ENCODE measurements at places on chromosomes 3 and 15.

- DNase-seq: no peak
Measured at GRCh38 chr3:126179825-126180476, 435 bp downstream of the ALDH1L1 start.

DNA sequence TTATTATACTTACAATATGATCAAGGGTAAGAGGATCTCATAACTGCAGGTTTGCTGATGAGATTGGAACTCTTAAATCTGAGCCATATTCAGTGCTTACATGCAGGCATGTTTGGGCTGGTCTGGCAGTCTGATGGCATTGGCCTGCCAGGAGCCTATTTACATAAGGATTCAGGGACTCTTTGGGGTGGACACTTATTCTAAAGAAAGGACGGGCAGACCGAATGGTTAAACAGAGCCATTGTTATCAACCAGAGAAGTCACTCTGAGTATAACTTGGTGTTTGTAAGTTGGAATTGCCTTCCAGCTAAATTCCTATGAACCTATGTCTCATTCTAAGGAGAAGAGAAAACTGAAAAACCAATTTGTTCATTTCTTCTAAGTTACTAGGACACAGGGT lies 932.8 kb downstream of the IGSF11 start:
- DNase-seq: no peak

DNA sequence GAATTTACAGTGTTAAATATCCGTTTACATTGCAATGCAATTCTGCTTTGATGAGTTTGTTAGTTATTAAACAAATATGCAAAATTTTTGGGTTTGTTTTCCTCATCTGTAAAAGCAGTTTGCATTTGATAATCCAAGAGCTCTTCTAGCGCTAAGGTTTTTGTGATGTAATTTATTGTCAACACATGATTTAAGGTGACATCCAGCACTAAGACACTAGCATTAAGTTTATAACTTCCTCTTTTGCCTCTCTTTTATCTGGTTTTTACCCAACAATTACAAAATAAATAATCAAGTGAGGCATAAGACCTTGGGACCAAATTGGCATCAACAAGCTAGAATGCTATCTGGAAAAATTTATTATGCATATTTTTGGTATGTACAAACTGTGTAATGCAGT lies 969 bp upstream of the DNAJC19 start:
- DNase-seq: no peak

GRCh38 chr3:7854266-7854665 lies 647.4 kb upstream of the LMCD1 start:
- DNase-seq: no peak

- no peak for DNase-seq
Measured at GRCh38 chr3:107523289-107523538, 452 bp downstream of the BBX start.

GRCh38 chr15:26624128-26624527 lies 148.7 kb downstream of the GABRB3 start:
- DNase-seq: no peak

GRCh38 chr3:23071296-23071695 lies 131.8 kb upstream of the UBE2E2 start:
- no peak for DNase-seq

DNA sequence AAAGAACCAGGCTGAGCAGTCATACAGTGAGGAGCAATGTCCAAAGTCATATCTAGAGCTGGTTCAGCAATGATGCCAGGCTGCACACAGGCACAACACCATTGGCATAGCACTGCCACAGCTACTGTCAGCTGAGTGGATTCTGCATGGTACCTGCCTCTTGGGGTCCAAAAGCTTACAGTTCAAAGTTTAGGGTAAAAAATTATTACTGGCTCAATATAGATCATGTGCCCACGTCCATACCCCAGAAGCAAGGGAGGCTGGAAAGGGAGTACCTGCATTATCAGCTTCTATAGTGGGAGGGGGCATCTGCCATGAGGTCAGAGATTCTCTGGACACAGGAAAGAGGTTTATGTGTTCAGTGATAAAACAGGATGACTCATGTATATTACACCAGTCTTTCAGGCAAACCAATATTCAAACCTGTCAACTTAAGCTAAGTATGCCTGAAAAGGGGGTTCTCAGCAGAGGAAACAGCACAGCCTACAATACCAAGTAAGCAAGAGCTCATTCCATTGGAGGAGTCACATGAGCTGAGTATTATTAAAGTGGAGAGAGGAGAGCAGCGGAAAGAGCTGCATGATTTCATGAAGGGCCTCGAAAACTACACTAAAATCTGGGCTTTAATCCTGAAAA lies 99.0 kb downstream of the ANO10 start:
- DNase-seq: no peak

- DNase-seq: no peak
Measured at GRCh38 chr3:172511783-172512762, 11.2 kb downstream of the TNFSF10 start.

GRCh38 chr3:99934975-99935797 lies 117.5 kb downstream of the CMSS1 start:
- DNase-seq: no peak

- no peak for DNase-seq
Measured at GRCh38 chr3:41900265-41900664, 61.6 kb downstream of the ULK4 start.

DNA sequence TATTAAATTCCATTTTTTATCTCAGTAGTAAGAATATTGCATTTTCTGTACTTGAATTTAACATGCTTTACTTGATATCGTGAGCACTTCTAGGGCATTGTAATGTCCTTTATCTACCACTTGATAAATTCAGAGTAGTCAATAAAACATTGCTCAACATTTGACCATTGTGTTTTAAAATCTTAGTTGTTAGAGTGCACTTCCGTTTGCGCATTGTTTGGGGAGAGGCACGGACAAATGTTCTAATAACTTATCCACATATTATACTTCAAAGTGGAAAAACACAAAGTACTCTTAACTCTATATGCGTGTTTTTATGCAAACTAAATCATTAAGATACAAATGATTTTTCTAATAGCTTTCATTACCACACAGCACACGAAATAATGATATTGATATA lies 419 bp downstream of the FAM227B start:
- DNase-seq: no peak

DNA sequence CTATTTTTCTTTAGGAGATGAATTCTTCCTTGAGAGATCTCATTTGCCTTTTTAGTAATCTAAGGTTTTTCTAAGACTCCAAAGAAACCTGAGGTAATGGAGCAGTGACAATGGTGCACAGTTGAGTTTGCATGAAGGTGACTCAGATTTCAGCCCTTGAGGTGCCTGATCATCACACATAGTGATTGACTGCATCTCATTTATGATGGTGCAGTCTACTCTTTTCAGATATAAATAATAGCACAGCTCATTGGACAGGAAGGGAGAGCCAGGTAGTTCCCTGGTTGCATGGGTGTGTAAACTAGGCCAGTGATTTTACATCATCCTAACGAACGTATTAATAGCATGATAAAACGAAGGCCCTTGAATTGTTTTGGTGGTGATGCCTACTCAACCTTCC lies 86.1 kb upstream of the SAMMSON start:
- DNase-seq: no peak

GRCh38 chr3:117936159-117936558 lies 1098.5 kb downstream of the IGSF11 start:
- no peak for DNase-seq

GRCh38 chr3:134642445-134643149 lies 8.2 kb downstream of the KY start:
- DNase-seq: no peak

GRCh38 chr15:79644091-79644490 lies 212.0 kb downstream of the MINAR1 start:
- DNase-seq: no peak

GRCh38 chr15:80673561-80674244 lies 21.4 kb upstream of the ABHD17C start:
- DNase-seq: no peak

DNA sequence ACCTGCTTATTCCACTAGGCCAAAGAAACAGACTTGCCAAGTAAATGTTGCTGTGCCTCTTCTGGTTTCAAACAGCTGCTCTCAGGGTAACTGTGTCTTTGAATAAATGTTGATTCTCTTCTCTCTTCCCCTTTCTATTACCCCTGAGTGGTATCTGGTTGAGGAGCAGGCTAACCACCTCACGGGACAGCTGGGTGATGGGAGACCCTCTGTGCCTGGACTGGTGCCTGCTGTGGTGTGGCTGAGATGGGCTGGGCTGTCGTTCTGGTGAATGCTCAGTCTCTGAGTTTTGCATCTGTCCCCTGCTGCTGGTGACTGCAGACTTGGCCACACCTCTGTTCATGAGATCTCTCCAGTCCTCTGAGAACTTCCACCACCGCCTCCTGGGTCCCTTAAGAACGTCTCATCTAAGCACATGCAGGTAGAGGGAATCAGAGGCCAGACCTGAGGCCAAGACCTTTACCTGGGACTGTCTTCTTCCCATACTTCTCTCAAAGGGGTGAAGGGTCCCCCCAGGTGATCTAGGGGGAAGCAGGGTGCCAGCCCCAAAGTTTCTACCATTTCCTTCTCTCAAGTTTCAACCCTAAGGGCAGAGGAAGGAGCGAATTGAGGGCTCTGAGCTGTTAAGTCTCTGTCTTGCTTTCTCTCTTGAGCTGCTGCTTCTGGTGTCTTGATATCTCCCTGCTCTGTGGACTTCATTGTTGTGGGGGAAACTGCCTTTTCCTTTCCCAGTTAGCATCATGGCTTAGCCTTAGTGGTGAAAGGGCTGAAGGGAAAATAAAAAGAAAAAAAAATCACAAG lies 252.9 kb downstream of the EBLN2 start:
- no peak for DNase-seq

GRCh38 chr3:99659951-99660350 lies 21.6 kb downstream of the COL8A1 start:
- DNase-seq: no peak

GRCh38 chr3:52253314-52254304 lies 8.1 kb downstream of the PPM1M start:
- peak; percentile 67 for DNase-seq

GRCh38 chr15:25829073-25829472 lies 34.1 kb downstream of the ATP10A start:
- no peak for DNase-seq

DNA sequence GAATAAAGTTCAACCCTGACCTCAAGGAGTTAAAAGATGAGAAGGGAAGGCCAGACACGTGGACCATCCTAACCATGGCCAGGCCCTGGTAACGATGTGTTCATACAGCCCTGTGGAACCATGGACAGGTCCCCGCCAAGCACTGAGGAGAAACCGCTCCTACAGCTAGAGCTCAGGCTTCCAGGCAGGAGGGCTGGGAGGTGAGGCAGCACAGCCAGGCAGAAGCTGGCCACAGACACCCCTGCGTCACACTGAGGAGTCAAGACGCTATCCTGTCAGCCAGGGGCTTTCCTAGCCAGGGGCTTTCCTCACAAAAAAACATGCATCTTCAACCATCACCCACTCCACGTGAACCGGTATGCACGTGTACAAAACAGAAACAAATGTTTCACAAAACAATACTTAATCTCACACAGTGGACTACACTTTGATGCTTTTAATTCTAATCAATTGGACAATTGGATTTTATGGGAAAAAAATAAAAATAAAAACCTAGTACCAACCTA lies 73.2 kb downstream of the TBC1D2B start:
- DNase-seq: no peak

- no peak for DNase-seq
Measured at GRCh38 chr3:126104742-126105605, 21.1 kb upstream of the SLC41A3 start.

GRCh38 chr3:137148917-137149316 lies 191.1 kb downstream of the IL20RB start:
- no peak for DNase-seq

GRCh38 chr3:179323197-179324110 lies 623 bp downstream of the ZNF639 start:
- peak; percentile 19 for DNase-seq

DNA sequence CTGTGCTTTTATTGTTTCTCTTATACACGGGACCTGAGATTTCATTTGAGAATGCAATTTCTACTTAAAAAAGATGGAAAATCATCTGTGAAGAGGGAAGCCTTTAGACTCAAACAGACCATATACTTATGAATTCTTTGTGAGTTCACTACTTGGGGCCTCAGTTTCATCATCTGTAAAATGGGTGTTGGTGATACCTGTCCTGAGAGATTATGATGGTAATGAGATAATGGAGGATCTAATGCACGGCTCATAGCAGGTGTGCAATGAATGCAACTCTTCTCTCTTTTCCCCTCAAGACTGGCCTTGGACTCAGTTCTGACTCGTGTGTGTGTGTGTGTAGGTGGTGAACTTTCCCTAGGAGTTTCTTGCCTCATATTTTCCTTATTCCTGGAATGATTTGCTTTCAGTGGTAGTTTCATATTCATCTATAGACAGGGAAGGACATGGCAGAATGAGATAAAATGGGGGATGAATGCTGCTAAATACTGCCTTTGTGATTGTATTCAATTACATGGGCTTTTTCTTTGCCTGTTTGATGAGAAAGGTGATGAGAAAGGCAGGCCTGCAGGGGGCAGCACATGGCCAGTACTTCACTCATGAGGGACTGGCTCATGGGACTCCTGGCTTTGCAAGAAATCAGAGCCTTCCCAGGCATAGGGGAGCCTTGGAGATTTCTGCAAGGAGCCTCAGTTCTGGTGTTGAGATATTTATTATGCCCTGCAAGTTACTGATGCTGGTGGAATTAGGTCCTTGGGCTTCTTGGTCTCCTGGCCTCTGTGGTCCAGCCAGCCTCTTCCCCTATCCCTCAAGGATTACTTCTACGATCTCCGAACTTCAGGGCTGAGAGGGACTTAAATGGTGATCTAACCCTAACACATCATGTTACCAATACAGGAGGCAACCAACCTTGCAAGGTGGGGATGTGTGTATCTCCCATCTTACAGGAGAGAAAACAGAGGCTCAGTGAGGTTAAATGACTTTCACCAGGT lies 70.7 kb downstream of the RPLP1 start:
- peak; percentile 22 for DNase-seq

GRCh38 chr15:80699981-80700380 lies 4.9 kb downstream of the ABHD17C start:
- DNase-seq: no peak

DNA sequence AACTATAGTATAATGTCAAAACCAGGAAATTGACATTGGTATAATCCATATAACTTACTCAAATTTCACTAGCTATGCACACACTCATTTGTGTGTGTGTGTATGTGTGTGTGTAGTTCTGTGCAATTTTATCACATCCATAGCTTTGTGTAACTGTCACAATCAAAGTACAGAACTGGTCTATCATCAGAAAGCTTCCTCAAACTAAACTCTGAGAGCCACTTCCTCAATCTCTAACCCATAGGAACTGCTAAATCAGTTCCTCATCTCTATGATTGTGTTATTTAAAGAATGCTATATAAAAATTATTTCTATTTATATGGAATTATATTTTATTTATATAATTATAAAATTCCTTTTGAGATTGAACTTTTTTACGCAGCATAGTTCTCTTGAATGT lies 18.1 kb downstream of the LNP1 start:
- no peak for DNase-seq

DNA sequence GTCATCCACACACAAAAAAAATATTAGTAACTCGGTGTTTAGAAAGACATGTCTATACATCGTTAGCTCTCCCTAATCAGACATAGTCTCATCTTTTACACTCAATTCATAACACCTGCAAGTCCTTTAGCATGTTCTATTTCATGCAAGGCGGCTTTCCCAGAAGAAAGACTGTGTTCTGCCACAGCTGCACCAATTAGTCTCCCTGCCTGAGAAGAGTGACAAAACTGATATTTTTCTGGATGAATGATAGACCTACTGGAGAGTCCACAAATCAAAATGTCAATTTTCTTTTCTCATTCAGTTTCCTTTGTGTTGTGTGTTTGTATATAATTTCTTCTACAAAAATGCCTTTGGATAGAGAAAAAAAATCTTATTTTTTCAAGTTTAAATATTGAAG lies 435.8 kb upstream of the EPHA3 start:
- DNase-seq: no peak

- no peak for DNase-seq
Measured at GRCh38 chr3:191444569-191444968, 16.4 kb upstream of the PYDC2 start.

- no peak for DNase-seq
Measured at GRCh38 chr3:12195231-12195630, 36.5 kb upstream of the TIMP4 start.

Data from activated CD8-positive, alpha-beta memory T cell treated with anti-CD3 and anti-CD28 coated beads for 1 hour (primary cell).